ENCODE measurements at places on chromosomes 12 and 14.
A peak's percentile ranks its signal among the peaks of the same experiment; 100 is the strongest.

DNA sequence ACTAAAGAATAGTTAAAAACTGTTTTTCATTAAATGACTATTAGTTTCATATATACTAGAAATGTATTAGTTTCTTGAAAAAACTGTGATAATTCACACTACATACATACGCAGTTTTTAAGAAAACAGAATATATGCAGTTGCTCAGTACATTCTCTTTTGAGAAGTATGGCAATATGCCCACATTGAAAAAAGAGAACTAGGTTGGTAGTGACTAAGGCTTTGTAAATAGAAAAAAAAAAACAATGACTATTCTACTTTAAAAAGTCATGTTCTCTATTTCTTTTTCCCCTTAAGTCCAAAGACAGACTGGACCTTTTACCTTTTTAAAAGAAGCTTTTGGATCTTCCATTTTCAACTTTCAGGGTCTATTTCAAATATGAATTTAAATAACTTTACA is 25.0 kb downstream of the SNX6 start:
- no peak for DNase-seq
- no peaks in the 10 kb centered on the region for H3K4me1 ChIP-seq
- no peak overlapping the region for H3K4me3 ChIP-seq
- H3K36me3 ChIP-seq = peaks cover 82% of the 10 kb centered on the region
- H3K27me3 ChIP-seq = no peaks in the 10 kb centered on the region

GRCh38 chr12:51051787-51052186 is 3.7 kb downstream of the LETMD1 start:
- H3K27ac ChIP-seq = no peak overlapping the region
- peak; percentile 75 for DNase-seq
- no peaks in the 10 kb centered on the region for H3K27me3 ChIP-seq
- H3K4me3 ChIP-seq = no peak overlapping the region
- peaks cover 14% of the 10 kb centered on the region for H3K36me3 ChIP-seq
- peaks cover 23% of the 10 kb centered on the region for H3K4me1 ChIP-seq

- H3K27ac ChIP-seq = no peak overlapping the region
- H3K4me3 ChIP-seq = no peak overlapping the region
- DNase-seq = no peak
Measured at GRCh38 chr14:76977793-76978720, 50.5 kb downstream of the IRF2BPL start.

GRCh38 chr12:14403711-14404196 is 38.3 kb downstream of the ATF7IP start:
- peaks cover 15% of the 10 kb centered on the region for H3K4me1 ChIP-seq
- peaks cover 14% of the 10 kb centered on the region for H3K36me3 ChIP-seq
- H3K27ac ChIP-seq = no peak overlapping the region
- H3K27me3 ChIP-seq = no peaks in the 10 kb centered on the region

GRCh38 chr12:26572137-26572536 is 260.9 kb downstream of the ITPR2 start:
- no peaks in the 10 kb centered on the region for H3K36me3 ChIP-seq
- H3K27ac ChIP-seq = no peak overlapping the region

- no peaks in the 10 kb centered on the region for H3K36me3 ChIP-seq
- peaks cover 9% of the 10 kb centered on the region for H3K4me1 ChIP-seq
- H3K27me3 ChIP-seq = no peaks in the 10 kb centered on the region
- peak overlapping the region; percentile 26 for H3K27ac ChIP-seq
Measured at GRCh38 chr14:67556671-67557070, 23.6 kb downstream of the PLEKHH1 start.

DNA sequence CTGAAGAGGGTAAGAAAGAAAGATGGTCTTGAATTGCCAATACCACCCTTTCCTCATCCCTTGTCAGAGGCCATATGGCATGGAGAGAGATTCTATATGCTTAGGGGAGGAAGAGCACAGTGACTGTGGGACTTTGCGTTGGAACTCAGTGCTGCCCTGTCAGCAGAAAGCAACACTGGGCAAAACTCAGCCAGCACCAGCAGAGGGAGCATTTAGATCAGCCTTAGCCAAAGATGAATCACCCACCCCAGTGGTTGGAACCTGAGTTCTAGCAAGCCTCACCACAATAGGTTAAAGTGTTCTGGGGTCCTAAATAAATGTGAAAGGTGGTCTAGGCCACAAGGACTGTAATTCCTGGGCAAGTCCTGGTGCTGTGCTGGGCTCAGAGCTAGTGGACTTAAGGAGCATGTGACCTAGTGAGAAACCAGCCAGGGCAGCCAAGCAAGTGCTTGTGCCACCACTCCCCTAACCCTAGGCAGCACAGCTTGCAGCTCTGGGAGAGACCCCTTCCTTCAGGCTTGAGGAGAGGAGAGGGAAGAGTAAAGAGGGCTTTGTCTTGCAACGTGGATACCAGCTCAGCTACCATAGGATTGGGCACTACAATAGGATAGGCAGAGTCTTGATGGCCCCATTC is 11.4 kb upstream of the BCAT1 start:
- peak; percentile 55 for DNase-seq

DNA sequence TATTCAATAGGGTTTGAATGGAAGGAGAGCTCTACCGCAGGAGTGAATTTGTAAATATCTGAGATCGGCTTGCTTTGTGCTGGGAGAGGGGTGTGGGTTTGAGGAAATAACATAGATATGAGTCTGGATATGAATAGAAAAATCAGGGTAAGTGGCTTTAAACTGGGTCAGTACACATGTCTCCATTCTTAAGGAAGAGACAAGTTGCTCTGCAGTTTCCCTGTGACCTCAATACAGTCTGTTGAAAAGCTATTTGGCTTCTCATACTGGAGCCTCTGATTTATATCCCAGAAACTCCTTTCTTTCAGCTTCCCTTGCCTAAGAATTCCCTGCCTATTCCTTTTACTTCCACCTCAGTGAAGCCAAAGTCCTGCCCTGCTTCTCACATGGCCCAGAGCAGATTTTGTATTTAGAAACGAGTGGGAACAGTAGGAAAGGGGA is 153.5 kb upstream of the ATF7IP start:
- H3K27me3 ChIP-seq = no peaks in the 10 kb centered on the region
- H3K4me3 ChIP-seq = no peak overlapping the region
- H3K4me1 ChIP-seq = peaks cover 27% of the 10 kb centered on the region
- DNase-seq = no peak
- no peak overlapping the region for H3K27ac ChIP-seq
- no peaks in the 10 kb centered on the region for H3K36me3 ChIP-seq

- DNase-seq = no peak
- H3K27me3 ChIP-seq = peaks cover 6% of the 10 kb centered on the region
- H3K4me1 ChIP-seq = no peaks in the 10 kb centered on the region
- no peaks in the 10 kb centered on the region for H3K36me3 ChIP-seq
Measured at GRCh38 chr12:15044471-15044870, 71.6 kb downstream of the PDE6H start.

GRCh38 chr12:95337146-95337545 is 119.5 kb downstream of the VEZT start:
- H3K4me3 ChIP-seq = no peak overlapping the region
- no peaks in the 10 kb centered on the region for H3K27me3 ChIP-seq
- peaks cover 11% of the 10 kb centered on the region for H3K4me1 ChIP-seq
- no peak overlapping the region for H3K27ac ChIP-seq

DNA sequence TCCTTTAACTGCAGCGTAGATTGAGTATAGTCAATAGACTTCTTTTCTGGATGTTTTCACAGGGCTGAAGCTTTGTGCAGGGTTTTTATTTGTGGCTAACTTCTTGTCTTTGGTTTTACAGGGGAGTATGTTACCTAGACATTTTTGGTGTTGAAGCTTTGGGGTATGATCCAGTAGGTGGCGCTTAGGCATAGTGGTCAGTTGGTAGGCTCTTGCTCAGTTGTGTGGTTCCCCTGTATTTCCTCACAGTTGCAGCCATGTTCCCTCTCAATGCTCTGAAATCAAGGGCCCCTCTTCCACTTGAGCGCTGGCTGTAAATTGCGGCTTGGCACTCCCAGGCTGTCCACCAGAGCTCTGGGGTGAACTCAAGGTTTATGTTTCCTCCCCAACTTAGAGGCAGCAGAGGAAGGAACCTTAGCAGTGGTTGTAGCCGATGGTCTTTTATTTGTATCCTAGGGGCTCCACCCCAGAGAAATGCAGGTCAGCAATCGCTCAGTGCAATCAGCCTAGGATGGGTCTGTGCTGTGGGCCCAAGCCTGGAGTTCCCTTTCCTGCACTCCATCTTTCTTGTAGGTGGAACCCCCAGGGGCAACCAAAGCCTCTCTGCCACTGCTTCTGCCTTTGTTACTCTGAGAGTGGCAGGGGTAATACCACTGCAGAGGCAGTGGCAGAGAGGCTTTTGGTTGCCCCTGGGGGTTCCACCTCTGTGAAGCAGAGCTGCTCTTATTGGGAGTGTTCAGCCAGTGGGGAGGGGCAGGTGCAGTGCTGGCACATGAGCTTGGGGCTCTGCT is 55.1 kb downstream of the CMAS start:
- no peaks in the 10 kb centered on the region for H3K4me1 ChIP-seq
- H3K4me3 ChIP-seq = no peak overlapping the region
- H3K27me3 ChIP-seq = no peaks in the 10 kb centered on the region

- H3K27me3 ChIP-seq = no peaks in the 10 kb centered on the region
- peak; percentile 59 for DNase-seq
- H3K4me3 ChIP-seq = peak within 1 kb of the TSS; percentile 57
- H3K27ac ChIP-seq = no peak within 1 kb of the TSS
Measured at GRCh38 chr14:21098076-21098891, at the start of gene ZNF219. Gene ZNF219 (minus strand): TSS chr14:21098655. CDS start chr14:21093591, 5,064 bp downstream.

- peaks cover 41% of the 10 kb centered on the region for H3K36me3 ChIP-seq
- H3K27me3 ChIP-seq = no peaks in the 10 kb centered on the region
- no peak overlapping the region for H3K4me3 ChIP-seq
- H3K27ac ChIP-seq = no peak overlapping the region
- H3K4me1 ChIP-seq = no peaks in the 10 kb centered on the region
Measured at GRCh38 chr12:51980051-51980808, 26.5 kb upstream of the TAMALIN start.

GRCh38 chr12:130571089-130571488 is 145.0 kb downstream of the RIMBP2 start:
- no peaks in the 10 kb centered on the region for H3K27me3 ChIP-seq
- H3K27ac ChIP-seq = no peak overlapping the region
- no peaks in the 10 kb centered on the region for H3K4me1 ChIP-seq
- no peak for DNase-seq
- H3K4me3 ChIP-seq = no peak overlapping the region
- H3K36me3 ChIP-seq = no peaks in the 10 kb centered on the region

- H3K4me3 ChIP-seq = no peak overlapping the region
- no peak for DNase-seq
- H3K27ac ChIP-seq = no peak overlapping the region
Measured at GRCh38 chr14:105838107-105838506, 311.7 kb downstream of the TMEM121 start.

- no peak for DNase-seq
- H3K27me3 ChIP-seq = no peaks in the 10 kb centered on the region
Measured at GRCh38 chr12:22526836-22527235, 17.5 kb downstream of the C2CD5 start.

- H3K4me1 ChIP-seq = no peaks in the 10 kb centered on the region
- H3K36me3 ChIP-seq = no peaks in the 10 kb centered on the region
- no peaks in the 10 kb centered on the region for H3K27me3 ChIP-seq
Measured at GRCh38 chr12:107826276-107826675, 51.8 kb downstream of the ASCL4 start.

DNA sequence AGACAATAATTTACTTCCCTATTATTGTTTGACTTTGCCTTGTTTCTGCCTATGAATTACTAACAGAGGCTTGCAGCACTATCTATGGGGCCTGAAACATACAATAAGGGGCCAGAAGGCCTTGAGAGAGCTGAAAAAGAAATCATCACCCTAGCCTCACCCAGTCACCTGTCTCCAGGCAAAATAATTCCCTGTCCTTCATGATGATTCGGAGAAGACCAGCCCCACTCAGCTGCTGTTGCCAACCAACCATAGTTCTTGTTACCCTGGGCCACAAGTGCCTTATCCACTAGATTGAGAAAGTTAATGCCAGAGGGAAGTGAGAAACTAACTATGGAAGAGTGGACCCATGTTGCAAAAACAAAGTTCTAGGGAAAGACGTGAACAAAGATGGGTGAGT is 97.1 kb downstream of the ARF6 start:
- no peak for DNase-seq
- H3K4me1 ChIP-seq = no peaks in the 10 kb centered on the region
- no peaks in the 10 kb centered on the region for H3K27me3 ChIP-seq
- no peak overlapping the region for H3K4me3 ChIP-seq
- H3K36me3 ChIP-seq = no peaks in the 10 kb centered on the region
- no peak overlapping the region for H3K27ac ChIP-seq

DNA sequence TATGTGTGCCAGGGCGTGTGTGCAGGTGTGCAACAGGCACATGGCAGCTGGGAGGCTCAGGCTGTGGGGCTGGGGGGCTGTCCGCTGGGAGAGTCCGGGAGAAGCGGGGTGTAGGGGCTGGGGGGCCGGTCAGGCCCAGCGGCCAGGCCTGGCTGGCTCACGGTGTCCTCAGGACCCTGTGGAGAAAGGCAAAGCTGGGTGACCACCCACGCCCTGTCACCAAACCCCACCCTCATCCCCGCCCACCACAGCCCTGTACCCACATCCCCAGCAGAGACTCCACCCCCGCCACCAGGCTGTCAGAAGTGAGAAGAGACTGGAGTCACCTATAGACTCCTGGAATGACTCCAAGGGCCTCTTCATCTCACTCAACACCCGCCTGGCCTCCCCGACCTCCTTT is 85.3 kb downstream of the SCARB1 start:
- H3K4me1 ChIP-seq = no peaks in the 10 kb centered on the region
- no peak for DNase-seq
- no peak overlapping the region for H3K27ac ChIP-seq
- H3K36me3 ChIP-seq = no peaks in the 10 kb centered on the region

- no peaks in the 10 kb centered on the region for H3K36me3 ChIP-seq
- DNase-seq = no peak
Measured at GRCh38 chr14:79094951-79095350, 924.8 kb downstream of the NRXN3 start.

GRCh38 chr12:79121486-79121885 is 256.9 kb downstream of the SYT1 start:
- H3K4me1 ChIP-seq = no peaks in the 10 kb centered on the region
- H3K4me3 ChIP-seq = no peak overlapping the region
- H3K27ac ChIP-seq = no peak overlapping the region
- DNase-seq = no peak
- H3K36me3 ChIP-seq = no peaks in the 10 kb centered on the region

DNA sequence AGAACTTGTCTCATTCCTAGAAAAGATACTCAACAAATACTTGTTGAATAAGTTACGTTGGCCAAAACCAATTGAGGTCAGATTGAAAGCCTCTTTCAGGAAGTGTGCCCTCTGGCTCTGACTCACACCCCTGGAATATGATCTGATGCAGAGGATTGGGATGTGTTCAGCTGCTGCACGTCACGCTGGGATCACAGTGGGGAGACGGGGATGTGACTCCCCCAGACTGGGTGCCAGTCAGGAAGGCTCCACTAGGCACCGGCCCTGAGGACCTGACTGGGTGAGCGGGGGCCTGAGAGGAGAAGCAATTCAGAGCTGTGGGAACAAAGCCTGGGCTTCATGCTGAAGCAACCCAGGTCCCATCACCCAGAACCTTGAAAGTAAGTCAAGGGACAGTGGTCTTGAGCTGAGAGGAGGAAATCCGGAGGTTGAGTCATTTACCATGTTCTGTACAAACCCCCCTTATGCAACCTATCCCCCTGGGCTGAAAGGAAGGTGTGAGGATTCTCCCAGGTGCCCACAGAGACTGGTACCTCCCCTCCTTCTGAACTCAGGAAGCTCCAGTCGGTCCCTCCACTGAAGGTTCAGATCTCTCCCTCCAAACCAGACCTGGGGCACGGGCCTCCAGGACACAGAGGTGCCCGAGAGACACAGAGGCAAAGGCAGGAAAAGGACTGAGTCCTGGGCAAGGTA is 3.9 kb downstream of the CEBPE start:
- peak overlapping the region; percentile 5 for H3K4me3 ChIP-seq
- peak; percentile 73 for DNase-seq
- H3K4me1 ChIP-seq = peaks cover 22% of the 10 kb centered on the region
- H3K27me3 ChIP-seq = peaks cover 7% of the 10 kb centered on the region
- peak overlapping the region; percentile 35 for H3K27ac ChIP-seq
- H3K36me3 ChIP-seq = no peaks in the 10 kb centered on the region

- H3K27ac ChIP-seq = no peak overlapping the region
- no peaks in the 10 kb centered on the region for H3K27me3 ChIP-seq
- no peak overlapping the region for H3K4me3 ChIP-seq
- no peak for DNase-seq
Measured at GRCh38 chr14:89469210-89470198, 52.5 kb upstream of the FOXN3 start.
